ENCODE measurements at places on chromosomes 2 and 18.

- peak; percentile 58 for DNase-seq
These were observed 749 bp upstream of the PTMA start for GRCh38 chr2:231707625-231707926.

GRCh38 chr2:53202063-53202462 lies 565.5 kb upstream of the CHAC2 start:
- peak; percentile 88 for DNase-seq

DNA sequence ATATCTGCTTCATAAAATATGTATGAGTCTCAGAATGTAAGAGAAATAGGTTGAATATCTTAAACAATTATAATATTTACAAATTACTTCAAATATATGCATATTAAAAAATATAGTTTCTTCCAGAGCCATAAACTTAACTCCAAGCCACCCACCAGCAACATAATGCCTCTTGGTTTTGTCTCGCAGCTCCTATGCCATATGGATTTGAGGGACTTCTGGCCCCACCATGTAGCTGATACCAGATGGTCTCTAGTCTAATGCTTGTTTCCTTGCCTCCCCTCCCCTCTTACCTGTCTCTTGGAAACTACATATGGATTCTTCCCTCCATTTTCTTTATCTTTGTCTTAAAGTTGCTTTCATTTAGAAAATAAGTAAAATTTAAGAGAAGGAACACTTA lies 114.3 kb downstream of the GCA start:
- no peak for DNase-seq

- DNase-seq, result no peak
These were observed 5.9 kb upstream of the RALB start for GRCh38 chr2:120246546-120247300.

DNA sequence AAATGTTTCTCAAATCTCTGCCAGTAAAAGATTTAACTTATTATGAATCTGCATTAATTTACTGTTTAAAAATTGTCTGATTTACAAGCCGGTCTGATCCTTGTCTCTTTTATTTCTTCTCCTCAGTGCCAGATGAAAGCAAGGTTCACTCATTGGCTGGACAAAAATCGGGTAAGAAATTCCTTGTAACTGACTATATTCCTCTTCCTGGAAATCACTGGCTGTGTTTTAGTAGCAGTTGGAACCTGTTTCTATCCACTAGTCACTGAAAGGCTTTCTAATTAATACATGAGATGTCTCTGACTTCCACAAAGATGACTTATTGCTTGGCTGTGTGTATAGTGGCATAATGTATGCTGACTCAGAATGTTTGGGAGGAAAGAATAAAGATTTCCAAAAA lies 436.6 kb upstream of the NRP2 start:
- peak; percentile 50 for DNase-seq

DNA sequence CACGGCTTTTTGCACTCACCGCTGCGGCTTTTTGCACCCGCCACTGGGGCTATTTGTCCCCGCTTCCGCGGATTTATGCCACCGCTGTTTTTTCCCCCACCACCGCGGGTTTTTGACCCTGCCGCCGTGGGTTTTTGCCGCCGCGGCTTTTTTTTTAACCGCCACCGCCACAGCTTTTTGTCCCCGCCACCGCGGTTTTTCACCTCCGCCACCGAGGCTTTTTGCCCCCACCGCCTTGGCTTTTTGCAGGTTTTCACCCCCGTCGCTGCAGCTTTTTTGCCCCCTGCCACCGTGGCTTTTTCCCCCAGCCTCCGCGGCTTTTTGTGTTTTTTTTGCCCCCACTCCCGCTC lies 2796.7 kb upstream of the TEKT4 start:
- no peak for DNase-seq

- peak; percentile 69 for DNase-seq
These were observed 1.4 kb downstream of the RFX8 start for GRCh38 chr2:101473591-101473910.

DNA sequence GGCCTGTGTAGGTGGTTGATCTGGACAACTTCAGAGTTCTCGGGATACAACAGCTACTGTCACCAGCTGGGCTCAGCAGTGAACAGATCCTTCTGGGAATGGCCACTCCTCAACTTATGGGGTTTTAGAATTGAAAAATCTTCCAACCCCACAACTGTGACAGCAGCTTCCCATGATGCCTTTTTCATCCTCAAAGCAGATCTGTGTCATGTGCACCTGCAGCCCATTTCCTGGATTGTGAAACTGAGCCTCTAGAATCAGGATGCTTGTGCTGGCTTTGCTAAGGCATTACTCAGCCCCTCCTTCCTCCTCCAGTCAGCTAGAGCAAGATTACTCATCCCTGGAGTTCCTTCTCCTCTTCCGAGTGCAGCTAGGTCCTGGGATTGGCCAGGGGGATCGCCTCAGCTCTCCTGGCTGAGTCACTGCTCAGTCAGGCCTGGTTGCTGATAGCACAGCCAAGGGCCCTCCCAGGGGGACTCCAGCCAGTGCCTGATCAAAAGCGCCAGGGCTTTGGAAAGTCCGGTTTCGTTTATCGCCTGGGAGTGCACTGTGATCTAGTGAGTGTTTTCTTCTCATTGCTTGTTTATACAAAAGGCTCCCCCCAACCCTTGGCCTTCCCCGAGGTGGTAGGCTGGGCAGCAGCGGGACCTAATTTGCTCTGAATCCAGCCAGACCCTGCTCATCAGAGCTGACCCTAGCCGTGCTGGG lies 2.4 kb upstream of the LPIN1 start:
- DNase-seq, result peak; percentile 99

DNA sequence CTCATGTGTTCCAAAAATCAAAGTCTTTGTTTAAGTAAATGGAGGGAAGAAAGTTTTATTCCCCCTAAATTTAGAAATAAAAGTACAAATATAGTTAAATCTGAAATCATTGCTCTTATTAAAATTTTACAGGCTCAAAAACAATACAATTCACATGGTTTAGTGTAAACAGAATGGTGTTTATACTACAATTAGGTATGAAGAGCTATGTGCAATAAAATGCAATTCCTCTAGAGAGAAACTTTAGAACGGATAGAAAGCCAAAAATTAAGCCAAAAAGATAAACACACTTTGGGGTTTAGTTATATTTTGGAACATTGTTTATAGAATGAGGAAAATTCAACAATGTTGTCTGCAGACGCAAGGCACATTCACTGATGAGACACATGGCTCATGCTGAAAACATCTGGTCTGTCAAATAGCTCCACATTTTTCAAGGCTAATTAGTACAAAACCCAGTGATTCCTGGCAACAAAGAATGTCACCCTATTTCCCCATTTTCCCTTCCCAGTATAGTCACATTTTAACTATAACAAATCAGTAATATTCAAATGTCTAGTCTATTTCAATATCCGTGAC lies 103.3 kb downstream of the EXOC6B start:
- DNase-seq, result peak; percentile 83

GRCh38 chr18:9494778-9495331 lies 19.5 kb downstream of the RALBP1 start:
- no peak for DNase-seq

GRCh38 chr2:88199912-88200682 lies 30.0 kb downstream of the THNSL2 start:
- DNase-seq, result no peak

GRCh38 chr2:39608263-39608575 lies 57.5 kb upstream of the TMEM178A start:
- DNase-seq, result no peak

- DNase-seq, result peak; percentile 14
These were observed 91.7 kb upstream of the MMADHC start for GRCh38 chr2:149679286-149679685.

GRCh38 chr2:28661589-28662001 lies 90.0 kb upstream of the PPP1CB start:
- DNase-seq, result peak; percentile 91

DNA sequence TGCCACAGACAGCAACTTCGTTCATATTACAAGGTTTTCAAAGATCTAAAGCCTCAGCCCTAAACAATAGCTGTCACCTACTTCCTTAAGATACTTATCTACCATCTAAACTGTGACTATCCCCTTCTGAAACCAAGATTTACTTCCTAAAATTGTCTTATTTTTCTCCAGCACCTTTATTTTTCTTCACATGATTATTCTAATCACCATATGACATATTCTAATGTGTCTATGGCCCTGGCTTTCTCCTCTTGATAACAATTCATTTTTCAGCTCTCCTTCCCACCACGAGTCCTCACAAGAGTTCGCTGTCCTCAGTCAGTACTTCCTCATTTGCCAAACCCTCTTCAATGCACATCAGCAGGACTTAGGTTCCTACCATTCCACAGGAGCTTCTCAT lies 53.9 kb downstream of the RTTN start:
- no peak for DNase-seq

GRCh38 chr2:137507237-137507636 lies 457.0 kb upstream of the HNMT start:
- no peak for DNase-seq

DNA sequence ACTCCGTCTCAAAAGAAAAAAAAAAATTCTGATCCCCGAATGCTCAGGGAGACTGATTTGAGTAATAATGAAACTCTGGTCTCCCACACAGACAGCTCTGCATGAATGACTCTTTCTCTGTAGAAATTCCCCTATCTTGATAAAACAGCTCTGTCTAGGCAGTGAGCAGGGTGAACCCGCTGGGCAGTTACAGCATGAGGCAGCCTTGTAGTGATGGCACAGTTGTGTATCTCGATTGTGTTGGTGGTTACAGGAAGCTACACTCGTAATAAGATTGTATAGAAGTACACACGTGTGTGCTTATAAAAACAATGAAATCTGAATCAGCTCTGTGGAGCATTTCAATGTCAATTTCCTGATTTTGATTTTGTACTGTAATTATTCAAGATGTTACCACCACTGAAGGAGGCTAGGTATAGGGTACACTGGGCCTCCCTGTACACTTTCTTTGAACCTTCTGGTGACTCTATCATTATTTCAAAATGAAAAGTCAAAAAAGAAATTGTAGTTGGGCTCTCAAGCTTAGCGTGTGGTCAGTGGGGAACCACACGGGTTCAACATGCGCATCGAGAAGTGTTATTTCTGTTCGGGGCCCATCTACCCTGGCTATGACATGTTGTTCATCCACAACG lies 34.9 kb upstream of the ATP8B1 start:
- no peak for DNase-seq

All from fibroblast of gingiva (primary cell).